ENCODE measurements at places on chromosomes 12 and 14.

GRCh38 chr14:35079742-35080141 lies 33.7 kb downstream of the FAM177A1 start:
- DNase-seq: no peak

- DNase-seq: no peak
Measured at GRCh38 chr12:41213107-41213506, 25.0 kb downstream of the PDZRN4 start.

GRCh38 chr14:87343652-87344051 lies 649.3 kb downstream of the GALC start:
- DNase-seq: no peak

DNA sequence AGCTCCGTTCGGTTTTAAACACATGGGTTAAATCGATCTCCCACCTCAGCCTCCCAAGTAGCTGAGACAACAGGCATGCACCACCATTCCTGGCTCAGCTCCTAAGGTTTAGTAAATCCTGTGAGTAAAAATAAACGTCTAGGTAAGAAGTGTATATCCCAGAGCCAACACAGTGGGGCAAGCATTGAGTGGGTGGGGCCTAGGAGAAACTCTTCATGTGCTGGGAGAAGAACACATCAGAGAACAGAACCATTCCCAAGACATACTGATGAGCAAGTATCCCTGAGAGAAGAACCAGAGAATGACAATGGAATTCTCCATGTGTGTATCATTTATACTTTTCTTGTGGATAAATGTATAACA lies 86.3 kb downstream of the SEC23A start:
- DNase-seq: no peak

All from Panc1 (cell line).